ENCODE measurements at places on chromosomes 5 and 9.

GRCh38 chr5:128216860-128217531, 133.4 kb downstream of the SLC12A2 start:
- DNase-seq: no peak

DNA sequence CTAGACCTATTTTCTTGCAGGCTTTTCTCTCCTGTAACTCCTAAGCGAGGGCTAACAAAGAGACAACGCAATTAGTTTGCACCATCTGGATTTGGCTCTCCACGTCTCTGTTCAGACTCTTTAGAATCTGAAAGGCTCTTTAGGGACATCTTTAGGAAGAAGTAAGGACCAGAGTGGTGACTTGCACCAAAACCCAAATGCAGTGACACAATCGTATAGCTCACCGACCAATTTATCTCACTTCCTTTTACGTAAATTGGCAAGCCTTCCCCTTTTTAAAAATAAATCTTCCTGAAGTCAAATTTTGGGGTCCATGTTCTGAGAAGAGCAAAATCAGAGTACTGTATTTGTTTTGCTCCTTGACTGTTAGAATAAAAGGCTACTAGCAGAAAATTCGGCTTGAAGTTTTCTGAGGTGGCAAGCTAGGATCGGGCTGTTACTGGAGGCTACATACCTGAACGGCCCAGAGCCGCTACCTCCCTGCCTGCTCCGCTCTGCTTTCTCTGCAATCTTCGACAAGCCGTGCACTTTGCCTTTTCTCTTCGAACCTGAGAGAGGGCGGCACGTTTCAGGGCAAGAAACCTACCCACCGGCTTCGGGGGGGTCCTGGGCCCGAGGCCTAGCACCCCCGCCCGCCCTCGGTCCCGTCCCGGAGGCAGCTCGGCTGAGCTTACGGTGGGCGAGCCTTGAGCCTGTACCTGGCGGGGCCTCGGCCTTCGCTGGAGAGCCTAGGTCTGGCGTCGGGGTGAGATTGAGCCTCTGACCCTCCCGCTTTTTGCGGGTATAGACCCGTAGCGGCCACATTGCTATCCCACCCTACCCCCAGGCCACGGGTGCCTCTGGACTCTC, 537 bp downstream of the MEIKIN start:
- DNase-seq: no peak

DNA sequence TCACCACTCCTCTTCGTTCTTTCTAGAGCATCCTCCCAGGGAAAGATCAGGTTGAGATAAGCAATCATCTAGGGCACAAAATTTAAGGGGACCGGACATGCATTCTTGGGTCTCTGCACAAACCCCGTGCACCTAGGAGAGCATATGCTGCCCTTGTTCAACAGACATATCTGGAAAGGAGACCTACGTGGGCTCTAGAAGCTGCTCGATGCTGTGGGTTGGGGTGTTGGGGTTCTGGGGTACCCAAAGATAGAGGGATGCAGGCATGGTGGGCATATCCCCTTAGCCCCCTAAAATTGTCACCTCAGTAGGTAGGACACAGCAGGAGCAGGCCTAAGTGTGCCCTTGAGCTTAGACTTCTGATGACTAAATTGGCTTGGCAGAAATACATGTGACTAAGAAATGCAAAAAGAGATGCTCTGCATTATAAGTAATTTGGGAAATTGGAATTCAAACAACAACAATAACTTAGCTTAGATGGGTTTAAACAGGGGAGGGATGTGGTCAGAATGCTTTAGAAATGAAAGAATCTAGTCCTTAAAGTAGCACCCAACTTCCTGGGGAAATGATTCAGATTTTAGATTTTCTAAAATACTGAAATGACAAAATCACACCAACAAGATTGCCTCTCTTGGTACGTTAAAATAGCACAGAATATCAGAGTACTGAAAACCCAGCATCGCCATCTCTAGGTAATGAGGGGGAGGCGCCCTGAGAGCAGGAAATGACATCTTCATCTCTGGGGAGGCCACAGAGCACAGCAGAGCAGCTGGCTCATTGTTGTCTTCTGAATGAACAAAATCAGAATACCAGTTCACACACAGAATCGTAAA, 172.3 kb downstream of the GNA14 start:
- DNase-seq: peak; percentile 61

DNA sequence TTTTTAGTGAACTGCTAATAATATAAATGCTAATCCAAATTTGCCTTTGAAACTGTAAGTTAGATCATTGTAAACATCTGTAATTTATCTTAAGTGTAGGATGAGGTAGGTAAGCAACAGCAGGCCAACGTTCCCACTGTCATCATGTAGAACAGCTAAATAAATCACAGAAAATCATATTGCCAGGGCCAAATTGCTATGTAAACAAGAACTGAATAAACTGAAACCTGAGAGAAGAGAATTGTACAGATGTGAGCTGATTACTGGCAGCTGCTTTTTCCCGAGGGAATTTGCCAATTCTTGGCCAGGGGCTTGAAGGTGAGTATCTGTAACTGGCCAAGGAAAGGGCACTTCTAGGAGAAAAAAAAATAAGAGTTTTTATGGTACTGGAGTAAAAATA, 97.6 kb downstream of the CDH10 start:
- no peak for DNase-seq

- DNase-seq: no peak
Measured at GRCh38 chr5:11449217-11449616, 455.0 kb downstream of the CTNND2 start.

DNA sequence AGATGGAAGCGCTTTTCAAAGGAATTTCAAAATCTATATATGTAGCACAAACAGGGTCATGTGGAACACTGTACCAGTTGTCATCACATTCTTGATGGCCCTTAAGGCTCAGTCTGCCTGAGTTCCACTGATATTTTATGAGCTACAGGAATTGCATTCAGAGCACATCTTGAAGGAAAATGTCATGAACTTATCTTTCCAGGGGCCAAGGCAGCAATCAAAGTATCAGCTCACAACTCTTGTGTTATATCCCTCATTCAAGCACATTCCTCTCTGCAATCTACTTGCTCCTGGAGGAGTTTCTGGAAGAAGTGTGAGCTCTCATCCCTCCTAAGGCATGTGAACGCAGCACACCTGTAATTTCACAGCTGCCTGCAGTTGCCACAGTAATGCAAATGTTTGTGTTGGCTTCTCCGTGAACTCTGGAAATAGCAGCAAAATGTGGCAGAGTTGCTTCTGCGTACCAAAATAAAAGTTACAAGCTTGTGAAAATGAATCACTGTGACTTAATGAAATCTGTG, 89.7 kb upstream of the EQTN start:
- DNase-seq: peak; percentile 73

DNA sequence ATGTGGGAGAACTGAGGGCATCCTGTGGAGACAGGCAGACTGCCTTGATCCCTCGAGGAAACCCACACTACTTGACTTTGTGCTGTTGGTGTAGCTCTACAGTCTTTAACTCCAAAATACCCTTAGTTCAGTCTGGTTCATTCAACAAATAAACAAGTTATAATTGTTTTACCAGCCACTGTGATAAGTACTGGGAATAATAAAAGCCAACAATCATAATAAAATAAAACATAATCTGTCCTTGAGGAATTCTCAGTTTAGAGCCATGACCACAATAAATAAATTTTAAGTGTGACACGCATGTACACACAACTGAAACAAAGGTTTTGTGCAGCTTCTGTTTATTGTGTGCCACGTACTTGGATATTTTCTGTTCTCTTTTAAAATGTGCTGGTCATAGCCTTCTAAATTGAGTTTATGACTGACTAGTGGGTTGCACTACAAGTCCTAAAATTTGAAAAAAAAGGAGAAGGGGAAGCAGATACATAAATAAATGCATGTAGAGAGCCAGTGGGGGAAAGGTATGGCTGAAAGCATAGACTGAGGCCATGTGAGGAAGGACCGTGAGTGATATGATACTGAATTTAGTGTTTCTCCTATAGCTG, 6.2 kb upstream of the SCAMP1 start:
- DNase-seq: no peak

- no peak for DNase-seq
Measured at GRCh38 chr9:6782981-6783380, 25.2 kb downstream of the KDM4C start.

GRCh38 chr5:137228816-137229215, 270.3 kb downstream of the SPOCK1 start:
- no peak for DNase-seq

DNA sequence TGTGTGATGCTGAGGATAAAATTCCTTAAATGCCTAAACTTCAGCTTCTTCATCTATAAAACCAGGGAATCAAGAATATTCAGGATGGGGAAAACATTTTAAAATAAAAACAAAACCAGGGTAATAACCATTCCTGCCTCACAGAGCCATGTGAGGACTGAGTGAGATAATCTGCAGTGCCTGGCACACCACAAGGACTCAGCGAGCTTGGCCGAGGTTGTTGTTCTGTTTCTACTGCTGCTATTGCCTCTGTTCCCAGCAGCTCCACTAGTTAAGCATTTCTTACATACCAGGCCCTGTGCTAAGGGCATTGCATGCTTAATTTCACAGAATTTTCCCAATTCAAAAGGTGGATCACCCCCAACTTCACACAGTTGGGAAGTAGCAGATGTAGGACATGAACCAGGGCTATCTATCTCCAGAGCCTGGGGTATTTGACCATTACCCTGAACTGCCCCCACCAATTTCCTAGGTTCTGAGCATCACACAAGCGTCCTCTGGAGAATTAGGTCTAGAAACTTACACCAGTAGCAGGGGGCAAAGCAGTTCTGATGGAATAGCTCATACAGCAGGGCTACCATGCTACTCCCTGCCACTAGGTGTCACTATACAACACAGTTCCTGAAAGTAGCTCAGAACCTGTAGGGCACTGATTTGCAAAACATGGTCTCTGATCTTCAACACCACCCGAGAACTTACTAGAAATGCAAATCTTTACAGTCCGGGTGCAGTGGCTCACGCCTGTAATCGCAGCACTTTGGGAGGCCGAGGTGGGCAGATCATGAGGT, 74.3 kb downstream of the LRSAM1 start:
- no peak for DNase-seq

GRCh38 chr5:78730300-78731094, 81.9 kb upstream of the LHFPL2 start:
- DNase-seq: no peak

- no peak for DNase-seq
Measured at GRCh38 chr9:77899679-77900354, 131.8 kb downstream of the GNAQ start.

DNA sequence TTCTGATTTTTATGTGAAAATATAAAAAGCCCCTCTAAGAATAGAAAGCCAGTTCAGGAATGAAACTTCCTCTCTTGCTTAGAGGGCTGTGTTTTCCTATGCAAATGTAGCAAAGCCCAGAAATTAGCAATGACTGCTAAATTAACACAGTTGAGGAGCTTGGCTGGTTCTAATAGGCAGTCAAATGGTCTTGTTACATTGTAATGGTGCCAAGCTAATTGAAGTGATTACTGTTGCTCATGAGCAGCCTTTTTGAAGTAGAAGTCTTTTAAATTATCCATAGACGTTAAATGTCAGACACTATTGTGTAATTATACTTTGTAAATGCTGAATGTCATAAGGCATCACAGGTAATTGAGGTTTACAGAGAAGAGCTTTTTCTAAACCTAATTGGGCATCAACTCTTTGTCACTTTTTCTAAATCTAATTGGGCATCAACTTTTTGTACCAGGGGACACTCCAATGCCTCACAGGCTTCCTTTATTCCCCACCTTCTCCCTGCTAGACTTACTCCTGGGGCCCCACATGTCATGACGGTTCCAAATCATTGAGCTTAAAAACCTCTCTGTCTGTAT, 229.1 kb downstream of the PSAT1 start:
- no peak for DNase-seq

DNA sequence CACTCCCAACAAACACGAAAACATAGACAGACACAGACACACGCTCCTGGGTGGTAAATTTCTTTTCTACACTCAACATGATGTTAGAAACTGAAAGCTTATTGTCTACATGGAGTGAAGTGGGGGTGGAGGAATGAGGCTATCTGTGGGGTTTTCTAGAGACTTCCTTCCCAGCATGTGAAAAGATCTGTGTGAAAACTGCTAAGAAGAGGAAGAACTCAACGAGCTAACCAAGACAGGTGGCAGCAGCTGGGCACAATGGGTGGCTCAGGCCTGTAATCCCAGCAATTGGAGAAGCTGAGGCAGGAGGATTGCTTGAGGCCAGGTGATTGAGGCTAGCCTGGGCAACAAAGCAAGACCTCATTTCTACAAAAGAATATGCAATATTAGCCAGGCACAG, 7.6 kb downstream of the FYB1 start:
- DNase-seq: no peak

- peak; percentile 63 for DNase-seq
Measured at GRCh38 chr9:114141553-114142402, 13.6 kb upstream of the COL27A1 start.

DNA sequence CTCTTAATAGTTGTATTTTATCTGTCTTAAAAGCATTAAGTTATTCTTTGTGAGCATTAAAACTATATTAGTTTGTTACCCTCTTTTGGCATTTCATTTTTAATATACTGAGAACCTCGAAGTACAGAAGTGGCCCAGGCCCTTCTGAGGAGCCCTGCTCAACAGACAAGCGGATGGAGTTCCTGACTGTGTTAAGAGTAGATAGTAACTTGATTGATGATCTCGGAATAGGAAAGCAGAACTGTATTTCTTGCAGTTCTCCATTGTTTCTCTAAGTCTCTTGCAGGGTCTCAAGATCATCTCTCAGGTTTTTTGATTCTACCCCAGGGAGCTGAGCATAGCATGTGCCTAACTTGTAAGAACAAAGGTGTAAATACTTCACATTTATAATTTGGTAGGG, 139.6 kb downstream of the SMARCA2 start:
- DNase-seq: no peak

- no peak for DNase-seq
Measured at GRCh38 chr5:39816156-39816845, 391.5 kb upstream of the DAB2 start.

DNA sequence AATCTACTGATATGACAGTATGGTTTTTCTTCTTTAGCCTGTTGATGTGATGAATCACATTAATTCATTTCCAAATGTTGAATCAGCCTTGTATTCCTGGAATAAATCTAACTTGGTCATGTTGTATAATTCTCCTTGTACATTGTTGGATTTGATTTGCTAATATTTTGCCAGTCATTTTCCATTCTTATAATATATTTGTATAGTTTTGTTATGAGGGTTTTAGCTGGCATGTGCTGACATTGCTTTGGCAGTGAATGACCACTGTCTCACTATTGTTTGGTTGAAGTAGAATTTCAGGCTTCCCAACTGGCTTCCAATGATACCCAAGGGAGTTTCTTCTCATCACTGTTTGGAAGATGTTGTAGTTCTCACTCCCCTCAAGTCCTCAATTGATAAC, 983.0 kb upstream of the PTPRD start:
- no peak for DNase-seq

DNA sequence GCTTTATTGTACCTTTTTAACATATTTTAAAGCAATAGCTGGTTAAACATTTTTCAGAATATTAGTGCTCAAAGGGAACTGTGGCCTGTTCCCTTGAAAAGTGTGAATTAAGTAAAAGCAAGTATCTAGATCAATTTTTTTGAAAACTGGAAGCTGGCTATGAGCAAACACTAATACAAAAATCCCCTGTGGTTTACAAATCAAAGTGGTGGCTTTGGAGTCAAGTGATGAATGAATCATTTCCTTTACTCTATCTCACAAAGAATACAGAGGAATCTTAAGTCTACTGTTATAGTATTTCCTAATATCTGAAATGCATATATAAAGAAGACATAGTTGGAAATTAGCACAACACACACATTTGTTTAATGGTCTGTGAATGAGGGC, 212.4 kb upstream of the C9orf72 start:
- no peak for DNase-seq

All from stomach (tissue), 19 donors.